Hippocampal formation (tissue), 2 donors: ENCODE measurements at places on chromosomes 16 and 17.

GRCh38 chr16:27332105-27332504 lies 18.3 kb downstream of the IL4R start:
- DNase-seq, result no peak

DNA sequence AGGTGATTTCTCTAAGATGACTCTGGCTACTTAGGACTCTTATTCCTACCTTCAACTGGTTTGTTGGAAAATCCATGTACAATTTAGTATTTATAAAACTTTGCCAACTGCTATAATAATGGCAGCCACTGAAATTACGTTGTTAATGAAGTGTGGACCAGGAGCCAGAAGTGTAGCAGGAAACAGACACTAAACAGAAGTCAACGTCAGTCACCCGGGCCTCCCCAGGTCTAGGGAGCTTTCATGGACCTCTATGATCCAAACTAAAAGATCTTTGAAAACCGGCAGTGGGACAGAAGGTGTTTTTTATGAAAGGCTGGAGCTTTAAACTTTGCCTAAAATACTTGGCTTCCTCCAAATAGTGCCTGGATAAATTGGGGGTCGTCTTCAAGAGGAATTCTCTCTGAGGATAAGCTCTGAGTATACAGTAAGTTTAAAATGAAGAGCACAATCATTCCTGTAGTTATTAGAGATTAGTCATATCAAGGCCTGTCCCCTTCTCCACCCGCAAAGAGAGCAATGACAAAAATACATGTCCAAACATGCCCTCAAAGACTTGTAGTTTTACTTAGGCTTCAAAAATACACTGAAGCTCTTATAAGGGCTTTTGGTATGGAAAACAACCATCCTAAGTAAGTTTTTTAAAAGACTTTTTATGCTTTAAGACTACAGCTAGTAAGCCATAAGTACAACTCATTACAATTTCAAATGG lies 34.6 kb downstream of the DCUN1D3 start:
- no peak for DNase-seq

DNA sequence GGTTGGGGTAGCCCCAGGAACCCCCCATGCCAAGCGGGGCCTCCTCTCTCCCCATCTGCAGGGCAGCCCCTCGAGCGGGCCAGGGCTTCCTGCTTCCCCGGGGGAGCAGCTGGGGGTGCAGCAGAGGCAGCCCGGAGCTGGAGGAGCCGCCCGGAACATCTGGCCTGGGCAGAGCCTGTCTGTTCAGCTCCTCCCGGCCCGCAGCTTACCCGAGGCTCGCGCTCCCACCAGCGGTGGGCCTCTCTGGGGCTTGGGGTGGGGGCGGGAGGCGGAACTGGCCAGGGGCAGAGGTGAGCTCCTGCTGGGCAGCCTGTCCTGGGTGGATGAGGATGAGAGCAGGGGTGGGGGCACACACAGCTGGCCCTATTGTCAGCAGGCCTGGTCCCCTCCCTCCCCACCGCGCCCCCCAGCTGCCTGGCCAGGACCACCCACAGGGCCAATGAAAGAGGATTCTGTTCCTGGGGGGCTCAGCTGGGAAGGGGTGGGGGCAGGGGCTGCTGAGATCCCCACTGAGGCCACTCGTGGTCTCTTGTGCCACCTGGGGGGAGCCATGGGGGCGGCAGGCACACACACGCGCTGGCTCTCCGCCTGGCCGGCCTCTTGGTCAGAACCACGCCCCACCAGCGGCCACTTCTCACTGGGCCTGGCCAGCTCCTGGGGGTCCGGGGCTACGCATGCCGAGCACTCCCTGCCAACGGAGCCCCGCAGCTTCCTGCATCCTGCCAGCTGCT lies 34.7 kb downstream of the BAHCC1 start:
- DNase-seq, result peak; percentile 13

DNA sequence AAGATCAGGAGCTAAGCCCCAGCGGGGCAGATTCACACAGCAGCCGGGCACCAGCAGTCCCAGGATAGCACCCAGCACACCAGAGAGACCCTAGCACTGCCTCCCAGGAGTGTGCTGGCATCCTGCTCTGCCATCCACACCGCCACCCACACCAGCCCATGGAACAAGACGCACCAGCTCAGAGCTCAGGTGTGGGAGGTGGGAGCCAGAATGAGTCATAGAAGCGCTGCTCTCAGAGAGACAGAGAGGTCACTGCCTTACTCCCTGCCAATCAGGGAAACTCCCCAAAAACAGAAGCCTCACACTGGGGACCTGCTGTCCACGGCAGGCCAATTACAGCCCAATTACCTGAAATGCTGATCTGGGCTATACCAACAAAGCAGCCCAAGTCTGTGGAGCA lies 64.9 kb downstream of the CDYL2 start:
- no peak for DNase-seq

DNA sequence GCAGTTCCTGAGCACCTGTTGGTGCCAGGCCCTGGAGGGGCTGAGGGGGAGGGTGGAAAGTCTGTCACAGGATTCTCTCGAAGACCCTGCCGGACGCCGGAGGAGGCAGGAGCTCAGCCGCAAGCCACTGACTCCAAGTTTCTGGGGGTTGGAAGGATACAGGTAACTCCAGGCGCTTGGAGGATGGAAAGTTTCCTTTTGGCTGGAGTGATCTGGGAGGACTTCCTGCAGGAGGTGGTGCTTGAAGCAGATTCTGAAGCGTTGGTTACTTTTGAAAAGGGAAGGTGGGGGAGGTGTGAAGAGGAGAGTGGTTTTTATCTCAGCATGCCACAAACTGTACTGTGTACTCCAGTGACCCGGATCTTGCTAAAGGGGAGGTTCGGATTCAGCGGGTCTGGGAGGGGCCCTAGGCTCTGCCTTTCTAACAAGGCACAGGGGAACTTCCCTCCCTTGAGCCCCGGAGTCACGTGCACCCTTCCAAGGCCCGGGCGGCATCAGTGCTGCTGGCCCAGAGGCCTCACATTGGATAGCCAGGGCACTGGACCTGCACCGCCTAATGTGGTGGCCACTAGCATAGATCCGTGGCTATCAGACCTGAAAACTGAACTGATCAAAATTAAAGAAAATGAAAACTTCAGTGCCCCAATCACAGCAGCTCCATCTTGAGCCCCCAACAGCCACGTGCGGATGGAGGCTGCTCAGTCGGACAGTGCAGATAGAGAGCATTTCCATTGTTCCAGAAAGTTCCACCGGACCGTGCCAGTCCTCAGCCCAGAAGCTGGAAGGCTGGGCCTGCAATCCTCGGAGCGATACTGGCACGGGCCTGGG lies 42.2 kb upstream of the GSE1 start:
- DNase-seq, result no peak

GRCh38 chr17:4721203-4722135 lies 9.8 kb upstream of the MED11 start:
- DNase-seq, result no peak

DNA sequence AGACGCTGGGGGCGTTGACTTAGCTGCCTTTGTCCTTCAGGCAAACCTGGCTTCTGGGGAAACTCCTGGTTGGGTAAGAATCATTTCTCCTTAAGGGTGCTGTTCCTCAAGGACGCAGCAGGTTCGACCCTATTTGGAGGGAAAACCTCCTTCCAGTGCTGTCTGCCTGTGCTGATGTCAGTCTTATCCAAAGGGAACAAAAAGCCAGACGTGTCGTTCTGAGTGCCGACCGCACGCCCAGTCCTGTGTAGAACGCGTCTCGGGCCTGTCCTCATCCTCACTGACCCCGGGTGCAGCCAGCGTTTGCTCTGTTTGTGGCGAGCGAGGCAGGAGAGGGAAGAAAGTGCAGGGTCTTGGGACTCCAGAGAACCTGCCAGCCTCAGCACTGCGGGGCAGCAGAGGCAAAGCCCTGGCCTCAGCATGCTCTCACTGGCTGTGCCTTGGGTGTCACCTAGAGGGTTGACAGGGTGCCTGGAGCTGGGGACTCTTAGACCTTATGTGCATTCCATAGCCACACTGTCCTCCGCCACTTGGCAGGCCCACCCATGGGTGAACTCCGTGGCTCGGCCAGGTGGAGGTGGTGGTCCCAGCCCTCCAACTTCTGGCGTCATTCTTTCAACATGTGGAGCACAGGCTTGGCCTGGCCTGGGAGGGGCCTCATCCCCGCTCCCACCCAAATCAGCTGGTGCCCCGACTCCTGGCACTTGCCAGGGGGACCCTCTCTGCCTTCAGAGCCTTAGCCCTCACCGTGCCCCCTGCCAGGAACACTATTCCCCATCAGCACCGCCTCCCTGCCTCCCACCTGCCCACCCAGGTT lies 6.0 kb downstream of the SNN start:
- no peak for DNase-seq

DNA sequence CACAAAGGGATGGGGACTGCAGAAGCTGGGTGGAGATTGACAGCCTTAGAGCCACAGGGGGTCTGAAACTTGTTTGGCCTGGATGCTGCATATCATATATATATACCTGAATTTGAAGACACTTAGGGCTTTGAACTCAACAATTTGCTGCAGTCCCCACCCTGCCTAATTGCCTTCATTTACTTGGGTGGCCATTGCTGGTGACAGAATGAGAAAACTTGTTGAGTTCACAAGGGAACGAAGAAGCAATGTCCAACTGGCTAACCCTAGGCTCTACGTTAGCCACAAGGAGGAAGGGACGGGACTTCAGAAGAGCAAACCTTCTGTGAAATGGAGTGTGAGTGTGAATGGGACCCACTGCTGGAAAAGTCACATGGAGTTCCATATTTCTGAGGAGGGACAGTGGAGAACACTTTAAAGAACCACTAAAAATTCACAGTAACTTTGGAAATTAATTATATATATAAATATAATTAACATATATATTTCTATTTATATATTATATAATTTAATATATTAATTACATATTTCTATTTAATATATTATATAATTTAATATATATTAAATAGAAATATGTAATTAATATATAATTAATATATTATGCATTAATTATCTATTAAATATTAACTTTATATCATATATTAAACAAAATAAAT lies 215.3 kb upstream of the SOX9 start:
- DNase-seq, result no peak

GRCh38 chr16:63067141-63067540 lies 1030.9 kb upstream of the CDH8 start:
- no peak for DNase-seq
